Calu3 (cell line): ENCODE measurements at places on chromosomes 4 and X.
A peak's percentile ranks its signal among the peaks of the same experiment; 100 is the strongest.

DNA sequence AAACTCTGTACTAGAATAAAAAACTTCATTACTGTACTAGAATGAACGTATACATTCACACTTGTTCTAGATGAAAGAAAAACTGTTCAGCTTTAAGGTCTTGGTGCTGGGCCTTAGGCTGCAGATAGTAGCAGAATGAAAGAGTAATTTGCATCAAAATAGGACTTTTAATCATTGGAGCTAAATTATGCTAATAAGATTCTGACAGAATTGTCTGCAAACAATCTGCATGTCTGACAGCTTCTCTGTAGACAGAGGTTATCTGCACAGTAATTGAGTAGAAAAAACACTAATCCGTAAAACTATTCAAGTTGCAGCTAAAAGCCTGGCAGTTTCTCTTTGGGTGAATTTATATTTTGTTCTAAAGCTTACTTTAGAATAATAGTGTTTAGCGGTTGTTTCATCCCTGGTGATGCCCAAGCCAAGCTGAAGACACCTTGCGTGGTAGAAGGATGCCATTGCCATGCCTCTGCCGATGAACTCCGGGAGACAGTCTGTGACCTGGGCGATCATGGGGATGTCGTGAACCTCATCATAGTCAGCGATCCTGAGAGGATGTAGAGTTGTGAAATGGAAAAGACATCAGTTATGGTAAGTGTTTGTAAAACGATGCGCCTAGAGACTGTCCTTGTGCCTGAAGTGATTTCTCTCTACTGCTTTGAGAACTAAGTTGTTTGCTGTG, 25.3 kb downstream of the LRP2BP start:
- H3K4me3 ChIP-seq = no peak overlapping the region
- H3K36me3 ChIP-seq = no peaks in the 10 kb centered on the region
- DNase-seq = no peak
- no peaks in the 10 kb centered on the region for H3K4me1 ChIP-seq

DNA sequence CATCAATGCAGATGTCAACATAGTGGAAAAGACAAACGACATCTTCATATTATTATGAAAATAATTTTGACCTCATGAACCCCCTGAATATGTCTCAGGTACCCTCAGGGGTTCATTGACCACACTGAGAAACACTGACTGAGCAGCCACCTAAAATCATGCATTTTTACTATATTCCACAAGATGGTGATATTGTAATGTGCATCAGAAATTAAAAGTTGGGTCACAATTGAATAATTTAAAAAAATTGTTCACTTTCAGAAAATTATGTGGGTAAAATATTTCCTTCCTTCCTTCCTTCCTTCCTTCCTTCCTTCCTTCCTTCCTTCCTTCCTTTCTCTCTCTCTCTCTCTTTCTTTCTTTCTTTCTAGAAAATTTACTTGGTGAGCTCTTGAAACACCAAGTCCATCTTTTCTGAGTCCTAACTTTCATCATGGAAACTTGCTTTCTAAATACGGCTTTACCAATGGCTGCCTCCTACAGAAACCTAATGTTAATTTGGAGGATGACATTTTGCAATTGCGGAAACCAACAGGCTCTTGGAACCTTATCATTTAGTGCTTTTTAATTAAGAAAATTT, 103.6 kb downstream of the RTL3 start:
- H3K27me3 ChIP-seq = no peaks in the 10 kb centered on the region
- H3K4me3 ChIP-seq = no peak overlapping the region
- H3K36me3 ChIP-seq = no peaks in the 10 kb centered on the region

DNA sequence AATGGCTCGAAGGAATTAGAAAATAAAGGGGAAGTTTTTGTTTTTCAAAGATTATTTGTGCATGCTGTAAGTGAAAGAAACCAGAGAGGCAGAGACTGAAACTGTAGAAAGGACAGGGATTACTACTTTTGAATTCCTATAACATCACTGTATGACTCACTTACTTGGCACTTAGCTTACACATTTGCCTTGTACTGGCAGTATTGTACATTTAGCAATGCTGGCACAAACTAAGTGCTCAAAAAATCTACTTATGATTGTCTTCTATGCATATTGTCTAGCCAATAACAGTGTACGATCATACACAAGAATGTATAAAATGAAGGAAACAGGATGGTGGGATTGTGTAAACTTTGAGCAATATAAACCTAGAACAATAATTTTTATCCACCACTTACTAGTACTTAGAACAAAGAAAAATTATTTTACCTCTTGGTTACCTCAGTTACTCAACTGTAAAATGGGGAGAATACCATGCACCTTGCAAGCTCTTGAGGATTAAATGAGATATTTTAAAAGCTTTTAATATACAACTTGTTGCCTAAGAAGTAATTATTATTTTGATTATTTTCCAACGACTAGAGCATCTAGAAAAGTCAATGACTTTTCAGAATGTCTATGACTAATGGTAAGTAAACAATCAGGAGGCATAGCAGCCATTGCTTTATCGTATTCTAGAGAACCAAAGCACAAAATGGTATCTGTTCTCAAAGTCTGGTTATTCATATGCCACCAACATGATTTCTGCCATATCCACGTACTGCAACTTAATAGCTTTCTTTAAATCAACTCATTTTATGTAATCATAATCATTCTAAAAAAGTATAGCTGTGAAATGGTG, 4.7 kb downstream of the FAM120C start:
- H3K27me3 ChIP-seq = no peaks in the 10 kb centered on the region
- peak overlapping the region; percentile 61 for H3K27ac ChIP-seq
- peaks cover 49% of the 10 kb centered on the region for H3K4me1 ChIP-seq
- DNase-seq = no peak
- peak overlapping the region; percentile 73 for H3K4me3 ChIP-seq

DNA sequence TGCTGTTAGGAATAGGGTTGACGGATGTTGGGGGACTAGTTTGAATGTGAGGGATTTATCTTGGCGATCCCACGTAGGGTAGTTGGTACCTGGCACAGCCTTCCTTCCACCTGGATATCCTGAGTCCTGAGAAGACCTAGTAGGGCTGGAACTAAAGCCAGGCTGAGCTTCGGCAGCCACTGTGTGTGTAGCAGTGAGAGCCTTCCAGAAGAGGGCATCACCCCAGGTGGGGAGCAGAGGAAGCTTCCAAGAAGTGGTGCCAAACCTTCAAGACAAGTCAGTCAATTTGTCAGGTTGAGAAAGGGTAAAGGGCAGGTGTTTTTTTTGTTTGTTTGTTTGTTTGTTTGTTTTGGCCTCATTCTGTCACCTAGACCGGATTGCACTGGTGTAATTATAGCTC, 1.2 kb upstream of the FGFBP2 start:
- no peak overlapping the region for H3K4me3 ChIP-seq
- H3K36me3 ChIP-seq = no peaks in the 10 kb centered on the region
- peak; percentile 6 for DNase-seq
- no peaks in the 10 kb centered on the region for H3K4me1 ChIP-seq
- no peaks in the 10 kb centered on the region for H3K27me3 ChIP-seq
- no peak overlapping the region for H3K27ac ChIP-seq

DNA sequence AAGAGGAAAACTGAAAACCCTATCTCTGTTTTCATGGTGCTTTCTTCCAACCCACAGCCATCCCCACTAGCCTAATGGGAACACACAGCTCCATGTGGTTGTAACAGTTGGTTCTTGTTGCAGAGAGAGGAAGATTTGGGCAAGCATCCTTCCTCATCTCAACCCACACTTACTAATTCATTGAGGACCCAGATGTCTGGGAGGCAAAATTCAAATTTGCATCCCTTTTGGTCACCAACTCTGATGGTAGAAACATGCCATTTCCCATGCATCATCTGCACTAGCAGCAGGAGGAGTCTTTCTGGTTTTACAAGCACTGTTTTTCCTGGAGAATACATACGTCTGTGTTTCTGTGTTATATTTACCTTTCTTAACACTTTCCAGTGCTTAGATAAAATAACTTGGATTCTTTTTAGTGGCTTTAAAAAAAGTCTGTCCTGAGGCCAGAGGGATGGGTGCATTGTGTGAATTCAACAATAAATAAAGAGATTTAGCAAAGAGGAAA, 301.0 kb downstream of the KCTD8 start:
- H3K4me1 ChIP-seq = no peaks in the 10 kb centered on the region
- no peak for DNase-seq
- no peak overlapping the region for H3K27ac ChIP-seq
- no peaks in the 10 kb centered on the region for H3K27me3 ChIP-seq
- no peaks in the 10 kb centered on the region for H3K36me3 ChIP-seq
- no peak overlapping the region for H3K4me3 ChIP-seq

DNA sequence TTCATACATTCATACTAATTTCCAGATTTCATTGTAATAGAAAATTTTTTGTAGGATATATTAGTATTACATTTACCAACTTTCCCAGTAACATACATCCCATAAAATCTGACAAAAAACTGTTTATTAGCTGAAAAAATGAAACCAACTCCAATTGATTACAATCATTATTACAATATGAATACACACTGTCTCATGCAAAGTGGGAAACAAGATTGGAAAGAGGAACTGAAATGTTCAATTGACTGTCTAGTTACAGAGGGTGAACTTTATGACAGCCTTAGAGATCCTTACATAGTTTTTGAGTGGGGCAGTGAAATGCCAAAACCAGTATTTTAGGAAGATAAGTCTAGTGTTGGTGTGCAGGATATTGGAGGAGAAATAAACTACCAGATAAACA, 2.3 kb upstream of the AMBN start:
- no peak overlapping the region for H3K4me3 ChIP-seq
- H3K36me3 ChIP-seq = no peaks in the 10 kb centered on the region
- no peak overlapping the region for H3K27ac ChIP-seq
- DNase-seq = no peak

GRCh38 chr4:66123831-66124413, 453.6 kb upstream of the EPHA5 start:
- no peak overlapping the region for H3K4me3 ChIP-seq
- H3K36me3 ChIP-seq = no peaks in the 10 kb centered on the region
- H3K4me1 ChIP-seq = no peaks in the 10 kb centered on the region
- H3K27ac ChIP-seq = no peak overlapping the region
- no peak for DNase-seq

DNA sequence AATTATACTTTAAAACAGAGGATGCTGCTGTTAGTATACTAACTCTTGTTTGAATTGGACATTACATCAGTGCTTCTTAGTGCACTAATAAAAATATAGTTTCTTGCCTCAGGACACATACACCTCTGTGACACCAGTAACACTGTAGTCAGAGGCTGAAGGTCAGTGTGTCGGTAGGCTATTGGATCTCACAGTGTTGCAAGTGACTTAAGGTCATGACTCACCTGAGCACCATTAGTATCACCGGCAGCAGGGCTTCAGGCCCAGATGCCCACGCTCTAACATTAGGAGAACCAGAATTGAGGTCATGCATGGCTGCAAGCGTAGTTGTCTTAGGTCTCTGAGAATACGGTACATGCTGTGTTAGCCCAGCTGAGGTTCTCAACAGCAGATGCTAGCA, 15.2 kb downstream of the ETDC start:
- H3K27me3 ChIP-seq = no peaks in the 10 kb centered on the region
- no peak for DNase-seq
- H3K36me3 ChIP-seq = no peaks in the 10 kb centered on the region
- no peak overlapping the region for H3K4me3 ChIP-seq
- H3K4me1 ChIP-seq = no peaks in the 10 kb centered on the region
- no peak overlapping the region for H3K27ac ChIP-seq
